ENCODE measurements at places on chromosomes 1 and 21. TPM values are rescaled to one million over a fixed set of nuclear protein-coding genes. Genes with fewer than 3 reads are reported as not detected.

Gene FLG2
- total RNA-seq: not detected

Gene SEMA4A
- 35.3 TPM for total RNA-seq

Gene LRRC41
- total RNA-seq: 37.1 TPM

Gene IFT25
- 71.8 TPM for total RNA-seq

Gene SLC19A2
- 5.1 TPM for total RNA-seq

Gene NR0B2
- not detected for total RNA-seq

Gene C1QB
- not detected for total RNA-seq

Gene TRIM45
- total RNA-seq: 0.33 TPM

Gene C1orf226
- not detected for total RNA-seq

Gene PLCH2
- 21.1 TPM for total RNA-seq

Gene OLFML2B
- not detected for total RNA-seq

Gene PPIAL4G
- total RNA-seq: 0.84 TPM

Gene PATJ
- total RNA-seq: 14.8 TPM

Gene LCE1D
- not detected for total RNA-seq

Gene KHDRBS1
- 183 TPM for total RNA-seq

Gene RAB4A
- total RNA-seq: 35.5 TPM

Gene CFAP141
- not detected for total RNA-seq

Gene RBM34
- 116 TPM for total RNA-seq

Gene GFI1
- 49.6 TPM for total RNA-seq

Gene YTHDF2
- total RNA-seq: 76.3 TPM

Gene KRTAP12-1
- not detected for total RNA-seq

Gene APOBEC4
- total RNA-seq: not detected

Gene NOS1AP
- total RNA-seq: not detected

Gene UTS2
- total RNA-seq: 0.17 TPM

Gene CGN
- total RNA-seq: 0.17 TPM

Gene AMY1A
- not detected for total RNA-seq

Gene VAV3
- total RNA-seq: 1.3 TPM

Gene OSCP1
- total RNA-seq: 1.9 TPM

Gene HSD3B2
- total RNA-seq: not detected

Gene TTLL7
- 4.1 TPM for total RNA-seq

Gene VTCN1
- total RNA-seq: not detected

Gene ANGPTL3
- not detected for total RNA-seq
